ENCODE measurements at places on chromosomes 1 and 21. TPM values are rescaled to one million over a fixed set of nuclear protein-coding genes. Genes with fewer than 3 reads are reported as not detected.

- DNase-seq: no peak
Measured at GRCh38 chr1:94425821-94426484, 7.8 kb downstream of the ABCD3 start.

DNA sequence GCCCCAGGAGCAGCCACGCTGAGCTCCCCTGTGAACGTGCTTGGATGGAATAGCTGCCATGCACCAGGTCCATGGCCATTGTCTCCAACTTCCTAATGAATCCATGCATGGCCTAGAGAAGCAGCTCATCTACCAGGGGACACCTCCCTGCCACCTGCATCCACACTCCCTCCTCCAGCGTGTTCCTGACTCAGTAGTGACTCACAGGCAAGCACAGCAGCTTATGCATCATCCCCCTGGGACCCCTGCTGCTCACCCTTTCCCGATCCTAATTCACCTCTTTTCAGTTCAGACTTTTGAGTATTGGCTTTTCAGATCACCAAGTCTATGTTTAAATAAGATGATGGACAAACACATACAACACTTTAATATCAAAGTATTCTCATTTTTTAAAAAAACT is 39.9 kb upstream of the TADA1 start:
- no peak for DNase-seq

DNA sequence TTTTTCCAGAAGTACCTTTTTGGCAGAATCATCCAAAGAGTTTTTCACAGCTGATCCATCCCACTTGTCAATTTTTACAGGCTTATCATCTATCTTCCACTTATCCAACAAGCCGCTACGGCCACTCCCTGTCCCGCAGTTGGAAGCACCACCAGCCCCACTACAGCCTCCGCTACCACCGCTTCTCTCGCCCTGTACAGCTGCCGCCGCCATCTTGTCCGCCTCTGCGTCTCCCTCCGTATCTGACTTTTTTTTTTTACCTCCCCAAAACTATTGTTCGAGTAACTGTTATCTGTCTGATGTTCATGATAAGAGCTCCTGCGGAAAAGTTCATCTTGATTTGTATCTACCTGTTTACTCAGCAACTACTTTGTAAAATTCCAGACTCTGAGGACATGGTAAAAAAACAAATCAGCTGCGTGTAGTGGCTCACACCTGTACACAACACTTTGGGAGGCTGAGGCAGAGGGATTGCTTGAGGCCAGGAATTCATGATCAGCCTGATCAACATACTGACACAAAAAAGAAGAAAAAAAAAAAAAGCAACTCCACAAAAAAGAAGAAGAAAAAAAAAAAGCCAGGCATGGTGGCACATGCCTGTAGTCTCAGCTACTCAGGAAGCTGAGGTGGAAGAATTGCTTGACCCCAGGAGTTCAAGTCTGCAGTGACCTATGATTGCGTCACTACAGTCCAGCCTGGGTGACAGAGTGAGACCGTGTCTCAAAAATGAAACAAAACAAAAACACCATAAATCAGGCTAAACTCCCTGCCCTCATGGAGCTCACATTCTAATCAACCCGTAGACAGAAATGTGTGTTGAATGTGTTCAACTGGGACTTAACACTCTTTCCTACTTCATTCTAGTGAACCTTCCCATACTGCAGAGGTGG is 8.0 kb upstream of the EYA3 start:
- DNase-seq: no peak

- DNase-seq: no peak
Measured at GRCh38 chr1:155529929-155530328, 32.7 kb downstream of the ASH1L start.

DNA sequence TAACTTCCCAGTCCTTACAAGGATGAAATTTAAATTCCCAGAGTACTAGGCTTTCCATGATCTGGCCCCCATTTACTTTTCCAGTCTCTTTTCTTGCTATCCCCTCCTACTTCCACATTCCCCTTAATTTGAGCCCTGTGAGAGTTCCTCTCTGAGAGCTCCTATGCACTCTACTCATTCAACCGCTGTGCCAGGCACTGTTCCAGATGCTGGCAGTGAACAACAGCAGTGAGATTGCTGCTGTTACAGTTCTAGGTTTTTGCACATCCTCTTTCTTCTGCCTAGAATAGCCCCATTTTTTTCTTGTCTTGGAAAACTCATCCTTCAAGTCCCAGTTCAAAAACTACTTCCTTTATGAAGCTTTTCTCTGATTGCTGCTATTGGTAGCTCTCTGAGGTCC is 18.8 kb downstream of the ATF6 start:
- no peak for DNase-seq

GRCh38 chr1:45394342-45394741 is 54.1 kb upstream of the MUTYH start:
- no peak for DNase-seq

DNA sequence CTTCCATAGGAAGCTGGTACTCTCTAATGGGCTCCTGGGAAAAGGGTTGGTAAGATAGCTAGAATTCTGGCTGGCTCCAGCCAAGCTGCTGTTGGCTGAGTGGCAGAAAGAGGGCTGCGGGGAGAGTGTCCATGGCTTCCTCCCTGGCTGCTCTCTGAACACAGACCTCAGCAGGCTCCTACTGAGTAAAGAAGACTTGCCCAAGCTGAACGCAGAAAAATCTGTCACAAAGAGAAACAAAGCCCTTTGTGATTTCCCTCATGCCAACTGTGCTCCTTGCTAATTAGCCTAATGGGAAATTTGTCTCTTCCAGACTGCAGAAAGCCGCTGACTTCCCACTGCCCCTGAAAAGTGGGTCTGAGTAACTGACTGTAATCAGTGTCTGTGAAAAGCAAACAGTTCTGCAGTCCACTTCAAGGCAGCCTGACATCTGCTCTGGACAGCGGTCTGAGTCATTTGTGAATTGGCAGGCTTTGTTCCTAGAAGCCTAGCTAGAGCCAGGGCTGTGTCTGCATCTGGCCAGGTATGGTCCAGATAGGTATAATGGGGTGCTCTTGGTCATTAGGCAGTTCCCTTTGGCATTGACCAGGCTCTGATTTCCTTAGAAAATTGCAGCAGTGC is 282.8 kb downstream of the ZNF648 start:
- DNase-seq: peak; percentile 84

DNA sequence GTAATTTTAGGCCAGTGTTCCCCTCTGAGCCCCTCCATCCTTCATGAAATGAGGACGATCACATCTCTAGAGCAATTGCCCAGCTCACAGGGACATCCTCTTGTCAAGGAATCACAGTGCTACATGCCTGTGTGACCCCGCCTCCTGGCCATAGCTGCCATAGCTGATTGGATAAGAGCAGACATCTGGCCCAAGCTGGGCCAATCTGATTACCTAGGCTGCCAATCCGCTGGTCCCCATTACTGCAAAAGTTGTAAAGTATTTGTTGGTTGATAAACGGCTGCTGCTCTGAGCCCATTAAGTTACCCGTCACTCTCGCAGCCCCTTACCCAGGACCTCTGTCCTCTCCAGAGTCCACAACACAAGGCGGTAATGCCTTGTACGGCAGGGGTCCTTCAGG is 8.3 kb downstream of the NT5C1A start:
- DNase-seq: no peak

- DNase-seq: peak; percentile 38
Measured at GRCh38 chr1:61050541-61051442, 31.6 kb upstream of the NFIA start.

GRCh38 chr1:34373912-34374311 is 197.2 kb downstream of the C1orf94 start:
- DNase-seq: no peak

LCE3E gene
- not detected for total RNA-seq

DNA sequence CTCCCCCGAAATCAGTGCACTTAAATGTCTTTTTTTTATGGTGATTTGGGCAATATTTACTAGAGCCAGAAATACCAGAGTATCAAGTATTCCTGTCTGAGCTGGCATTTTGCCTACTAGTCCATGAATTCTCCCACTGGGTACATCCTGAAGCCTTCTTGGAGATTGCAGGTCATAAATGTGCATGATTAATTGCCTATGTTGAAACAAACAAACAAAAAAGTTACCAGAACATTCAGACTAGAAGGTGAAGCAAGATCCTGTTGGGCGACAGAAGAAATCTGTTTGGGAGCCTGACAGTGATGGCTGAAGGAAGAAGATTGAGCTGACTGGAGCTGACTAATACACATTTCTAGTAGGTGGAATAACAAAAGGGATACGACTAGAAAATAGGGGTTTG is 127.4 kb upstream of the NRIP1 start:
- DNase-seq: no peak

- no peak for DNase-seq
Measured at GRCh38 chr1:32372149-32372756, 9.9 kb downstream of the TSSK3 start.

CD84 gene
- total RNA-seq: not detected

KRTAP10-4 gene
- not detected for total RNA-seq

DNA sequence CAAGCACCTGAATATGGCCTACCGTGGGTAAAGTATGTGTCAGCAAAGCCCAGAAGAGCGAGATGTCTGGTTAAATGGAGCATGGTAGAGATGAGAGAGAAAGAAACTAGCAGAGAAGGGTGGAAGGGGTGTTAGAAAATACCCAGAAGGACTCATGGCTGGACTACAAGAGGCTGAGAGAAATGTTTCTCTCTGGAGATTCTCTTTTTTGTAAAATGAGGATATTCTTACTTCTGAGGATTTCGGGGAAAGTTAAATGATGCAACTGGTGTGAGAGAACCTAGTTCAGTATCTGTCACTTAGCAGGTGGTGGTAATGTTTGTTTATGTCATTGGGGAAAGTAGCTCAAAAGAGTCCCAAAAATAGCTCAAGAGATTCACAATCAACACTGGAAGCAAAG is 7.2 kb upstream of the EPS15 start:
- DNase-seq: no peak

PCBP3 gene
- total RNA-seq: 4.0 TPM

- DNase-seq: no peak
Measured at GRCh38 chr1:164604541-164604940, 45.6 kb downstream of the PBX1 start.

DNA sequence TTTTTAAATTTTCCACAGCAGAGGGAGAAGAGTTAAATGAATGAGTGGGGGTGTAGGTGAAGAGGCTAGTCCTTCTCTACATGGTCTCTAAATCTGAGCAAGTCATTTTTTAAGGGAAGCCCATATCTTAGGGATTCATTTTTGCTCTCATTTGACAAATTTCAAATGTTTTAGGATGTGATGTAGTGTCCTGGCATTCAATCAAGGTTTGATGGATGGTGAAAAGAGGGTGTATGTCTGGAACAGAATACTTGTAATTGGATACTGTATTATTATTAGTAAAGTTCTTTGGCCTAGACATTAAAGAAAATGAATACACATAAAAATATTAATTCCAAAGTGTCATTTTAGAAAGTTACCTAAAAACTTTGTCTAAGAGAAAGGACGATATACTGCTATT is 167.8 kb upstream of the PTBP2 start:
- no peak for DNase-seq

DNA sequence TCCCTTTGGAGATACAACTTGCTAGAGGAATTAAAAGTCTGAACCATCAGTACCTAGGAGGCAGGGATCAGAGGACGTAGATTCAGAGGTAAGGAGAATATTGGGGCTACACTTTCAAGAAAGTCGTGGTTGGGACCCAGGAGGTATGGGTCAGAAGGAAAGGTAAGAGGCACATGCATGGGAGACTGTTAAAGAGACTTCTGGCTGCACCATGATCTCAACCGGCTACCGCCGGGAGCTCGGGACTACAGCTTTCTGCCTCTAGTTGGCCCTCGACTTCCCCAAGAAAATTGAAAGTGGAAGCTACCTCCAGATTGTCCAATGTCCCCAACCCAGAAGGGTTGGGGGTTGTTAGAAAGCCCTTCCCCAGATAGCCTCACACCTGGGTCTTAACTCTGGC is 355.7 kb upstream of the TMPRSS15 start:
- DNase-seq: no peak

GRCh38 chr1:202656951-202657646 is 53.2 kb downstream of the SYT2 start:
- peak; percentile 84 for DNase-seq

- DNase-seq: no peak
Measured at GRCh38 chr21:36994501-36995158, 11.9 kb upstream of the RIPPLY3 start.

DNA sequence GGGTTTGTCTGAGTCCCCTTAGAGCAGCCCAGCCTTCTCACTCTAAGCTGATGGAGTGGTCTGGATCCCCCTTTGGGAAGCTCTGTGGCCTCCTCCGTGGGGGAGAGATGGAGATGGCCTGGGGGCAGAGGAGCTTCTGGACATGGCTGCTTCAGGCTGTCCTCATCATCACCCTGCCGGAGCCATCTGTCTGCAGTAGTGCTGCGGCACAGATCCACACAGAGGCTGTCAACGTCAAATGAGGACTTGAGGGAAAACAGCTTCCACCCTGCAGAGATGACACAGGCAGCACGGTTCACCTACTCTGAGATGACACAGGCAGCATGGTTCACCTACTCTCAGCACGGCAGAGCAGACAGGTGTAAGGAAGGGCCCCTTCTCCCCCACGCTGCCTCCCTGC is 134.3 kb downstream of the IGSF21 start:
- peak; percentile 68 for DNase-seq

DAB1 gene
- not detected for total RNA-seq

DNA sequence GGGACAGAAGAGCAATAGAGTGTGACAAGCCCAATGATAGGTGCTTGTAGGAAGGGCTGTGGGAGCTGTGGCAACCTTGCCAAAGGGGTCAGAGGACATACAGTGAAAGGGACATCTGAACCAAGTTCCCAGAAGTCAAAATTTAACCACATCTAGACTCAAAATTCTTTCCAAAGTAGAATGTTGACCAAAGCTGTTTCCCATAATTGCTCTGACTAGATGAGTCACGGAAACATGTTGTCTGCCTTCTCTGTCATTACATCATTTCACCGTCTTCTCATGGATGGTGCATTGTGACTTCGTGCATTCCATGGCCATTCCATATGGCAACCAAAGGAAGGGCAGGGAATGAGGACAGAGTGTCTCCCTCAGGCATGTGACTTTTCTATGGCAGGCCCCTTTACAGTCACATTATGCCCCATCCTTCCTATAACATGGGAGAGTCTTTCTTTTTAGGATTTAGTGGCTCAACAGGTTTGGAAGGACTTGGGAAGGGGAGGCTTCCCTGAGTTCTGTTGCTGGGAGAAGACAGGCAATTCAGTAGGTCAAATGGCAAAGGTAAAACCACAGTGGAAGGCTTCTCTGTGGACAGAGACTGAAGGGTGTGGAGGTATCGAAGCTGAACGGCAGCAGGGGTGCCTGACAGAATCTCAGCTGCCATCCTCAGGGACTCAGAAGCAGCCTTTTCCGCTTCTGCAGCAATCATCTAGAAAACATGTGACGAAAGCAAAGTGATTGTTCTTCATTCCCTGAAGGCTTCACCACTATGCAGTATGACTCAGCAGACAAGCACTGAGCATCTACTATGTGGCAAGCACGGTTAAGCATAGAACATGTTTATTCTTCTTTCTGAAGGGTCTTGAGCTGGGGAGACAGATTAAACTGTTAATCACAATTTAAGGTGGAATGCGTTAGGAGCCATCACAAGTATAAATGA is 24.7 kb downstream of the NPHS2 start:
- DNase-seq: no peak

Measured in G401 (cell line).